Epithelial cell of umbilical artery (primary cell): ENCODE measurements at places on chromosomes 7 and 10. TPM values are rescaled to one million over a fixed set of nuclear protein-coding genes. Genes with fewer than 3 reads are reported as not detected.

The WNT8B gene
- total RNA-seq: not detected in 2 replicates

The SPDYE5 gene
- total RNA-seq: not detected in 2 replicates

The SPDYE16 gene
- not detected in 2 replicates for total RNA-seq

The CASTOR2 gene
- 4.0 and 8.8 TPM in 2 replicates for total RNA-seq

The GLCCI1 gene
- 1.5 and 1.6 TPM in 2 replicates for total RNA-seq

The SLC18A3 gene
- total RNA-seq: not detected in 2 replicates

The CPED1 gene
- total RNA-seq: under 0.01 and 23.9 TPM in 2 replicates

The TRIM50 gene
- not detected in 2 replicates for total RNA-seq

The NODAL gene
- total RNA-seq: not detected in 2 replicates

The COL13A1 gene
- total RNA-seq: 15.6 and 37.2 TPM in 2 replicates

The TMEM225B gene
- total RNA-seq: under 0.01 TPM in 1 of 2 replicates, not detected in the other

The CFAP46 gene
- 1.3 and 1.5 TPM in 2 replicates for total RNA-seq

The ORC5 gene
- total RNA-seq: 29.6 and 31.0 TPM in 2 replicates

The HTR5A gene
- total RNA-seq: not detected in 2 replicates

The VAX1 gene
- total RNA-seq: not detected in 2 replicates

The ASIC3 gene
- total RNA-seq: not detected in 2 replicates

The RTKN2 gene
- total RNA-seq: 1.2 and 1.3 TPM in 2 replicates

The HOXA6 gene
- total RNA-seq: 2.6 and 2.9 TPM in 2 replicates

The DNAJC12 gene
- 2.9 and 4.2 TPM in 2 replicates for total RNA-seq

The MYH16 gene
- 0.30 and 0.97 TPM in 2 replicates for total RNA-seq

The SLIT1 gene
- total RNA-seq: under 0.01 TPM in 1 of 2 replicates, not detected in the other

The HABP2 gene
- not detected in 2 replicates for total RNA-seq

The NUTM2B gene
- total RNA-seq: under 0.01 and 0.15 TPM in 2 replicates

The ACBD7 gene
- total RNA-seq: 1.3 and 4.6 TPM in 2 replicates

The GAD2 gene
- total RNA-seq: not detected in 2 replicates
